ENCODE measurements at places on chromosomes 5 and 9. TPM values are rescaled to one million over a fixed set of nuclear protein-coding genes. Genes with fewer than 3 reads are reported as not detected.

The FBP1 gene
- total RNA-seq: 0.31 TPM

The ANGPTL2 gene
- total RNA-seq: 9.4 TPM

The TMEM174 gene
- not detected for total RNA-seq

- H3K36me3 ChIP-seq: no peaks in the 10 kb centered on the region
- H3K27ac ChIP-seq: no peak overlapping the region
- peaks cover 10% of the 10 kb centered on the region for H3K4me1 ChIP-seq
- DNase-seq: no peak
- no peak overlapping the region for H3K4me3 ChIP-seq
Measured at GRCh38 chr5:71699751-71700150, 19.3 kb upstream of the CARTPT start.

GRCh38 chr5:121273833-121274433 is 577.7 kb upstream of the FTMT start:
- no peak for DNase-seq
- no peak overlapping the region for H3K27ac ChIP-seq
- H3K36me3 ChIP-seq: no peaks in the 10 kb centered on the region
- H3K4me3 ChIP-seq: no peak overlapping the region
- H3K4me1 ChIP-seq: no peaks in the 10 kb centered on the region

DNA sequence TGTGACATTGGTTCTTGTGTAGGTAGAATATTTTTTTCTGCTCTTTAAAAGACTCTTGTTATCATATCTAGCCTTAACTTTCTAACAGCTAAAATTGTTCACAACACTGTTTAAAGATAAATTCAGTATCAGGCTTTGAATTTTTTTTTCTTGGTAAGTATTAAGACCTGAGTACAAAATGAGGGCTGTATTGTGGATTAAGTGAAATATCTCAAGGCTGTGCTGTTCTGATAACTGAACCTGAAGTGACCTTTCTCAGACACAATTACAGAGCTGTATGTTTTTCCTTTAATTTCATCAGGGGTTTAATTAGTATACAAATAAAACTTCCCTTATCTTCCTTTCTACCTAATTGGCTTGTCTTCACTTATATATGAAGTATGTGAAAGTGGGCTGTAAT is 290.5 kb downstream of the CCDC171 start:
- no peak overlapping the region for H3K27ac ChIP-seq
- no peaks in the 10 kb centered on the region for H3K4me1 ChIP-seq
- H3K27me3 ChIP-seq: no peaks in the 10 kb centered on the region
- no peak overlapping the region for H3K4me3 ChIP-seq
- H3K36me3 ChIP-seq: no peaks in the 10 kb centered on the region
